ENCODE measurements at places on chromosomes 2 and 18. TPM values are rescaled to one million over a fixed set of nuclear protein-coding genes. Genes with fewer than 3 reads are reported as not detected.
A peak's percentile ranks its signal among the peaks of the same experiment; 100 is the strongest.

GRCh38 chr2:134771313-134771801 lies 52.6 kb upstream of the TMEM163 start:
- no peak overlapping the region for H3K4me3 ChIP-seq
- no peak for DNase-seq
- H3K27me3 ChIP-seq = no peaks in the 10 kb centered on the region
- no peak overlapping the region for H3K27ac ChIP-seq

- peak; percentile 72 for DNase-seq
- H3K4me1 ChIP-seq = no peaks in the 10 kb centered on the region
- peak overlapping the region; percentile 55 for H3K27ac ChIP-seq
- H3K36me3 ChIP-seq = no peaks in the 10 kb centered on the region
- no peak overlapping the region for H3K4me3 ChIP-seq
Observed at GRCh38 chr2:240626531-240627300, 1.4 kb downstream of the GPR35 start.

DNA sequence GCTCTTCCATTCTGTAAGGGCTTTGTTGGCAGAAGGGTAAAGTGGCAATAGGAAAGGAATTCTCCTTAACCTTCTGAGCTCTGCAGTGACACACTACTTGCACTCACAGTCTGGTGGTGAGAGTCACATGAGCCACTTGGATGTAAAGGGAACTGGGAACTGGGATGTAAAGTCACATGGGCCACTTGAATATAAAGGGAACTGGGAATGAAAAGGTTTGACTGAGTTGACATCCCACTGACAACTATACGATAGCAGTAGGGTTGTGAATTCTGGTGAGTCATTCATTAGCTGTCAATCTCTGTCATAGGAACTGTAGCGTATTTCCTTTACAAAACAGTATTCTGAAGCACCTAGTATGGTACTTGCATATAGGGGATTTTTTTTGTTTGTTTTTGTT lies 5.5 kb downstream of the RPE start:
- H3K27me3 ChIP-seq = no peaks in the 10 kb centered on the region
- no peak overlapping the region for H3K4me3 ChIP-seq
- peaks cover 14% of the 10 kb centered on the region for H3K36me3 ChIP-seq
- no peak for DNase-seq

- no peaks in the 10 kb centered on the region for H3K27me3 ChIP-seq
- no peak overlapping the region for H3K27ac ChIP-seq
- DNase-seq = no peak
- no peaks in the 10 kb centered on the region for H3K36me3 ChIP-seq
- no peaks in the 10 kb centered on the region for H3K4me1 ChIP-seq
Observed at GRCh38 chr2:222142027-222142426, 156.8 kb downstream of the PAX3 start.

DNA sequence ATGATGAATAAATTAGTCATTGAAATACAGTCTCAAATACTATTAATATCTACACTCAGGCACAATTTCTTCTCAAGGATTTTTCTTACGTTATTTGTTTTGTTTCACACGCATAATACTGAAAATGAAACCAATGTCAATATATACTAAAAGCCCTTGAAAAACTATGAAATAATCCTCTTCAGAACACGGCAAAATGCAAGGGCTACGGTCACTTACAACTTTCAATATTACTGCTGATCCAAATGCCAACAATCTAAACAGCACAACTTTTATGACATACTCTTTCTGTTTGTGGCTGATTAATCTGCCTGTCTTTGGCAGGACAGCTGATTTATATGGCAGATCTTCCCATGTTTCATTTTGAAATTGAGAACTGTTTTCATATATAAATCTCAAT lies 68.3 kb downstream of the LRPPRC start:
- H3K27ac ChIP-seq = no peak overlapping the region
- H3K4me1 ChIP-seq = no peaks in the 10 kb centered on the region
- no peak for DNase-seq
- no peaks in the 10 kb centered on the region for H3K27me3 ChIP-seq
- H3K4me3 ChIP-seq = no peak overlapping the region

- no peaks in the 10 kb centered on the region for H3K4me1 ChIP-seq
- no peak for DNase-seq
- peaks cover 47% of the 10 kb centered on the region for H3K36me3 ChIP-seq
- no peak overlapping the region for H3K27ac ChIP-seq
- H3K27me3 ChIP-seq = no peaks in the 10 kb centered on the region
Observed at GRCh38 chr18:79332646-79333045, 63.1 kb upstream of the NFATC1 start.

DNA sequence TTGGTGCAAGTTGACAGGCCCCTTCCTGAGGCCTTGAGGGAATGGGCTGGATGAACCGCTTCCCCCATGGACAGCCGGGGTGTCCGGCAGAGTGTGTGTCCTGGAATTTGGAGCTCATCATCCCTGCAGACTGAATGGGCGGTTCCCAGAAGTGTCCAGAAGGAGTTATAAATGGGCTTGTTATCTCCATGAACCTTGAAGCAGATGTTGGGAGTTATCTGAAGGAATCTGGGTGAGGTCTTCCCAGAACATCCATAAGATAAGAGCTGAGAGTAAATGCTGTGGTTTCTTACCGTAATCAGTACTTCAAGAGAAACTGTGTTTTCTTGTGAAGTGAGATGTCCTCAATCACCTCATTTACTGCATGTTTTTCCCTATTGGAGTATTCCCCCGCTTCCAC lies 21.1 kb downstream of the PLB1 start:
- no peak for DNase-seq
- H3K4me1 ChIP-seq = no peaks in the 10 kb centered on the region
- no peak overlapping the region for H3K4me3 ChIP-seq
- H3K27ac ChIP-seq = no peak overlapping the region

DNA sequence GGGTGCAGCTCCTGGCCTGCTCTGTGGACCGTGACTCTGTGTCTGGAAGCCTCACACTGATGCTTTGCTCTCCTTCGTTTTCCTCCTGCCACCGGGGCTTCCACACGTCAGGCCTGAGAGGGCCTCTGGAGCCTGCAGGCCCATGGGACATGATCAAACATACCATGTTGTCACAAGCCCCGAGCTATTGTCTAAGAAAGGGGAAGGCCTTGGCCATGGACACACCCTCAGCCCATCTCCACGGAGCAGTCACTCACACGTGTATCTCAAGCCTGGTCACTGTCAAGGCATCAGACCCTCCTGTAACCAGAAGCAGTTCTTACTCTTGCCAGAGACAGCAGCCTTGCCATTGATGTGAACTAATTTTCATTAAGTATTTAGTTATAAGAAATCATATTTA lies 814.1 kb upstream of the SALL3 start:
- DNase-seq = no peak
- no peak overlapping the region for H3K27ac ChIP-seq

- H3K27ac ChIP-seq = no peak overlapping the region
- H3K4me3 ChIP-seq = no peak overlapping the region
- no peaks in the 10 kb centered on the region for H3K27me3 ChIP-seq
- H3K36me3 ChIP-seq = no peaks in the 10 kb centered on the region
- H3K4me1 ChIP-seq = no peaks in the 10 kb centered on the region
Observed at GRCh38 chr2:129233751-129234406, 745.6 kb upstream of the RAB6C start.

- peaks cover 9% of the 10 kb centered on the region for H3K4me1 ChIP-seq
- no peak overlapping the region for H3K27ac ChIP-seq
- no peak for DNase-seq
- H3K36me3 ChIP-seq = no peaks in the 10 kb centered on the region
- H3K27me3 ChIP-seq = no peaks in the 10 kb centered on the region
- H3K4me3 ChIP-seq = no peak overlapping the region
Observed at GRCh38 chr2:181372646-181373040, 84.5 kb upstream of the ITGA4 start.

GRCh38 chr18:31046916-31047315 lies 4.4 kb upstream of the DSC3 start:
- H3K27me3 ChIP-seq = peaks cover 25% of the 10 kb centered on the region
- H3K4me1 ChIP-seq = no peaks in the 10 kb centered on the region
- no peaks in the 10 kb centered on the region for H3K36me3 ChIP-seq
- no peak for DNase-seq
- no peak overlapping the region for H3K4me3 ChIP-seq
- H3K27ac ChIP-seq = no peak overlapping the region

- no peak for DNase-seq
- H3K36me3 ChIP-seq = peaks cover 29% of the 10 kb centered on the region
- H3K27me3 ChIP-seq = no peaks in the 10 kb centered on the region
- no peak overlapping the region for H3K4me3 ChIP-seq
- H3K27ac ChIP-seq = no peak overlapping the region
- no peaks in the 10 kb centered on the region for H3K4me1 ChIP-seq
Observed at GRCh38 chr2:64461271-64462058, 7.5 kb downstream of the LGALSL start.

GRCh38 chr2:1115843-1116539 lies 165.3 kb downstream of the SNTG2 start:
- no peak overlapping the region for H3K4me3 ChIP-seq
- no peaks in the 10 kb centered on the region for H3K4me1 ChIP-seq
- no peaks in the 10 kb centered on the region for H3K36me3 ChIP-seq

- H3K4me3 ChIP-seq = no peak overlapping the region
- H3K4me1 ChIP-seq = peaks cover 4% of the 10 kb centered on the region
- no peak overlapping the region for H3K27ac ChIP-seq
- H3K27me3 ChIP-seq = no peaks in the 10 kb centered on the region
- H3K36me3 ChIP-seq = no peaks in the 10 kb centered on the region
Observed at GRCh38 chr2:136253288-136254004, 135.5 kb upstream of the CXCR4 start.

DNA sequence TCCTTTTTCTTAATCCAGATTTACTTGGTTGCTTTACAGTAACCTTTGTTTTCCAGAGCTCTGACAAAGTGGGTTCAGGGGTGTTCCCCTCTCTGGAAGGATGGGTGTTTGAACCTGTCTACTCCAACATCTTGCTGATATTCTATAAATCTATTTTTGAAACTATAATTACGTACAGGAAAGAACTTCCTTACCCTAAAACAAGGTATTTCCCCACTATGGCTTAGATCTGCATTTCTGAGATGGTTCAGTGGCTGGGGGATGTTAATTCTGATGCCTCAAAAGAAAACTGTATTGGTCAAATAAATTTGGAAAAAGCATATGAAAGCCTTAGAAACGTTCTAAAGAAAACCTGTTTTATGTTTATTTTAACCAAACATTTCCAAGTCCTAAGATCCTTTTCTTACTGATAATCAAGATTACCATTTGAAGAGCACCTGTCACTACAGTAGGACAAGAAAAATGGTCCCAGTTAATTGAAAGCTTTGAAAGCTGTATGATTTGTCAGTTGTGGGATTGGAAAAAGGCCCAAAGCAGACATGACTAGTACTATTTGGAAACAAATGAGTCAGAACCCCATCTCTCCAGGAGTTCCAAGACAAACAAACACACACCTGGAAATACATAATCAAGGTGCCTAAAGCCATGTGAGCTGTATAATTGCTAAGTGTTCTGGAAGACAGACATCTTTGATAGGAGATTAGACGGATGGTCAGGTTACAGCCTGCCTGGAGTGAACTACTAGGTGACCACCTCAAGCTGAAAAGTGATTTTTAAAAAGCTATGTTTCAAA lies 57.5 kb downstream of the KDM3A start:
- H3K36me3 ChIP-seq = peaks cover 45% of the 10 kb centered on the region
- H3K27ac ChIP-seq = no peak overlapping the region
- H3K4me3 ChIP-seq = no peak overlapping the region
- no peak for DNase-seq
- no peaks in the 10 kb centered on the region for H3K4me1 ChIP-seq

DNA sequence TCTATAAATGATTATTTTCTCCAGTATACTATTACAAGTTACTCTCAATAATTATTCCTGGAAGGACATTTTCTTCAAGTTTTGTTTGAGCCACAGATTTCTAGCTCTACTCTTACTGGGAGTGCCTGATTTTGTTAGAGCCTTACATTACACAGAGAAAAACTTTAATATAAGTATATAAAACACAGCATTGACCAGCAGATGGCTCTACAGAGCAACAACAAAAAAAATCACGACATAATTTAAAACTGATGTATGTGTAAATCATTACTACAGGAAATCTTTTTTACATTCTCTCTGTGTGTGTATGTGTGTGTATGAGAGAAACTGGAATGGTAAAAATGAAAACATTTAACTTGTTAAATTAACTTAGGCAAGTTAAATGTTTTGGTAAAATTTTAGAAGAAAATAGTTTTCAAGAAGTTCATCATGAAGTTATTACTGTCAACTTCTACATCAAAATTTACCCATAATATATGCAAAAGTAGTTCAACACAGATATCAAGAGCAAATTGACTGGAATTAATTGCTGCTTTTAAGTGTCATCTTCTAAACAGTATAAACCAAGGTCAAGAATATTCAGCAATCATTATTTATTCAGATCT lies 103.3 kb downstream of the MDH1 start:
- no peak for DNase-seq
- H3K36me3 ChIP-seq = no peaks in the 10 kb centered on the region
- H3K4me1 ChIP-seq = no peaks in the 10 kb centered on the region
- H3K27me3 ChIP-seq = no peaks in the 10 kb centered on the region
- no peak overlapping the region for H3K4me3 ChIP-seq
- no peak overlapping the region for H3K27ac ChIP-seq

CFAP65 gene
- not detected for total RNA-seq

LOXL3 gene
- 8.1 TPM for total RNA-seq

SPHKAP gene
- total RNA-seq = 0.35 TPM

COL4A4 gene
- 36.1 TPM for total RNA-seq

RGPD4 gene
- 0.23 TPM for total RNA-seq

SRD5A2 gene
- not detected for total RNA-seq

GALNT5 gene
- total RNA-seq = 40.2 TPM
